ENCODE measurements at places on chromosomes 2 and 18.

DNA sequence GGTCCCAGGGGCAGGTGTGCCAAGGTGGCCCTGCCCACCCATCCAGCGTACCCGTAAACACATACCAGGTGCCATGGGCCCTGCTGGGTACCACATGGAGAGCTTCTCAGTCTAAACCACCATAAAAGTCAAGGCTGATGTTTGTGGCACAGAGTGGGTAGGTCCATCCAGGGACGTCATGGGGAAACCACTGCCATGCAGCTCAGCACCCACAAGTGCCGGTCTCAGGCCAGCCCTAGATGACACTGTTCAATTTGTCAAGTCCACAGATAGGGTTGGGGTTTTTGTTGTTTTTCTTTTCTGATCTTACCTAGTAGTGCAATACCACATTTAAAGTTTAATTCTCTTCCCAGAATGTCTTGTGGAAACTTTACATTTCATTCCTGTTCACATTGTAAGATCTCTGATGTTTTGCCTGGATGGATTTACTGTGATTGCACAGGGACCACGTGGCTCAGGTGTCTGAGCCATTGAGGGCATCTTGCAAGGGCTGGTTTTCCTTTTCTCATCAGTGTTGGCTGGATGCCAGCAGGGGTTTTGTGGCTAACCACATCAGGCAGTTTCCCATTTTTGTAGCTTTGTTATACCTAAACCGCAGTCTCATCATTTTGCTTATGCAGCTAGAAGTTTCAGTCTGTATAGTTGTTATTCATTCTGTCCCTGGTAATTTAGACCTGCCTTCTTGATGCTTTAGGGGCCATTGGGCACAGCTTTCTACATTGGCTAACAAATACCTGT, 64.7 kb downstream of the STK25 start:
- peak; percentile 26 for DNase-seq

GRCh38 chr2:143254110-143254509, 124.9 kb downstream of the ARHGAP15 start:
- no peak for DNase-seq

GRCh38 chr18:34632321-34632720, 77.8 kb upstream of the DTNA start:
- DNase-seq, result no peak

DNA sequence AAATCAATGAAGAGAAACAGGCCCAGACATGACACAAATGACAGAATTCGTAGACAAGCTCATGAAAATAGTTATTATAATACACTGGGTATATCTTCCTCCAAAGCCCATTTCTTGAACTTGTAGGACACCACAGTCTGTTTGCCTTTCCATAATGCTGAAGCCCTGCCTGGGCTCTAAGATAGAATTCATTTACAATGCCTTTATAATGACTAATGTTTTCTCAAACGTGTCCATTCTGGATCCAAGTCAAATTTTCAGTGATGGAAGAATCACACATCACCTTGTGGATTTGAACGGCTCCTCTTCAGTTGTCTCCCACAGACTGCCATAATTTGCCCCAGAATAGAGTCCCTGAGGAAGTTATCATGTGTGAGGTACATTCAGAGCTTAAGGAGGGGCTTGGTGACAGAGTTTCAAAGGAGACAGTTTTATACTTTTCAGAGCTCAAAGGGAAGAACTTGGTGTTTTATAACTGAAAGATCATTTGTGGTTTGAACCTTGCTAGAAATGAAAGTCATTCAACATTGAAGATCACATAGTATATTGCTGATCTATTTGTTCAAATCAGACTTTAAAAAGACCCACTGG, 38.2 kb downstream of the CASP8 start:
- DNase-seq, result no peak

DNA sequence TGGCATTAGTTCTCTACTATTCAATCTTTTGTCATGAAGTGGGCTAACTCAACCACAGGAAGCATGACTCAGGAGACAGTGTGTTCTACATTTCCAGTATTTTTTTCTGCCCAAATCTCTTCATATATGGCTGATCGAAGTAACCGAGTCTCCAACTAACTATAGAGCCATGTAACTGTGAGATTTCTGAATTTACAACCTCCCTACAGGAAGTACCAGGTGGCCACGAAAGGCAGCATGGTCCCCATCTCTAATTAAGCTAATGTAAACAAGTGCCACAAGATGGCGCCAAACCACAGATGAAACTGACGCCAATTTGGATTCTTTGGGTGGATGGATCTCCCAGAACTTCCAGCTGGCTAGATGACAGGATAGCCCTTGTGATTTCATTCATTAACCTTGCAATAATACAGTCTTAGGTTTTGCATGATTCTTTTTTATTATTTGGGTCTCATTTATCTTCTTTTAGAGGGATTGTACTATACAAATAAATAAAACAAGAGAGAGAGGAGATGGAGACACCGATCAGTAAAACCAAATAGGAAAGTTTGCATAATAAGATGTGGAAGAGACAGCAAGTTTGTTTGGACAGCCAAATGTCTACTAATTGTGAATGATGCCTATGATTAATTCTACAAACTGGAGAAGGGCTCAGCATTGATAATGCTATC, 18.3 kb upstream of the ARHGAP15 start:
- DNase-seq, result peak; percentile 51

- DNase-seq, result no peak
These were observed 24.2 kb downstream of the TMEM178A start for GRCh38 chr2:39689876-39690275.

GRCh38 chr18:77044866-77045664, 87.5 kb downstream of the MBP start:
- DNase-seq, result peak; percentile 60

- DNase-seq, result no peak
These were observed 5.1 kb upstream of the MARCO start for GRCh38 chr2:118936936-118937335.

DNA sequence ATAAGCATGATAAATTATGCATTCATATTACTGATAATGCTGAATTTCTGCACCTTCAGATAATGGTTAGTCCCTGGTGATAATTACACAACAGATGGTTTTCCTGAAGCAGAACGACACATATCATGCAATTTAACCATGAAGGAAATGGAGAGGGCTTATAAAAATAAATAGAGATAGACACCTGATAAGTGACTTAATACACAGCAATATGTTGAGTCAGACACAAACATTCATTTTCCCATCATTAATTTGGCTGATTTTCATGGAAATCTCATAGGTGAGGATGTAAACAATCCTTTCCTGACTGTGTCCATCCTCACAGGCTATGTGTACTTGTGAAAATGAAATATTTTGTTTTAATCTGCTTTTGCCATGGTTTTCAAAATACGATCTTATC, 36.9 kb upstream of the DSEL start:
- DNase-seq, result no peak

DNA sequence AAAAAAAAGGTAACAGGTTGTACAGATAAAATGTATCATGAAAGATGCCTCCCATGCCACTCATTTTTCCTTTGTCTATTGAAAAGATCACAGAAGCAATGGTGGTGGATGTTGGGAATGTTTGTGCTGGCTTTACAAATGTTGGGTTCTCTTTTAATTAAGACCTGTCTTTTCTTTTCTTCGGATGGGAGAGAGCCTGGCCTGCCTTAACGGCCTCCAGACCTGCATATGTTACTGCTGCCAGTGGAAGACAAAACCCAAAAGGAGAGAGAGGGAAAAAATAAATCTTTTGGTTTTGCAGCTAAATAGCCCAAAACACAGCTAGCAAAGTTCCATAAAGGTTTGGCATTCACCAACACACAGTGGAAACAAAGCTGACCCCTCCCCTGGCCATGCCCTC, 50.5 kb upstream of the FZD7 start:
- no peak for DNase-seq

DNA sequence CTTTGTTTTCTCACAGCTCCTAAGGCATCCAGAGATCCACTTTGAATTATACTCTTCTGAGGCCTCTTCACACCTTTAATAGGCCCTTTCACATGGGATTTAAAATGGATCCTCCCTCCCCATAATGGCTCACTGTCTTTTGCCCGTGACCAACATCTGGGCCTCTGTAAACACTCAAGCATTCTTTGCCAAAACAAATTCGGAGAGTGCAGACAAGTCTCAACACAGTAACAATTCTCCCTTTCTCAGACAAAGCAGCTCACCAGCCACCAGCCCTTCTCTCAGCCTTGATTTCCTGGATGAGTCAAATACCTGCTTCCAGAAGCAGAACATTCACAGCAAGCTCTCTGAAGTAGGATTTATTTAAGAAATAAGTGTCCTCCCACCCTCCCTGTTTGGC, 14.0 kb upstream of the IMP4 start:
- DNase-seq, result no peak

GRCh38 chr2:7449298-7449697, 532.1 kb downstream of the RNF144A start:
- no peak for DNase-seq

GRCh38 chr18:12092398-12093229, 1.0 kb upstream of the ANKRD62 start:
- DNase-seq, result no peak

DNA sequence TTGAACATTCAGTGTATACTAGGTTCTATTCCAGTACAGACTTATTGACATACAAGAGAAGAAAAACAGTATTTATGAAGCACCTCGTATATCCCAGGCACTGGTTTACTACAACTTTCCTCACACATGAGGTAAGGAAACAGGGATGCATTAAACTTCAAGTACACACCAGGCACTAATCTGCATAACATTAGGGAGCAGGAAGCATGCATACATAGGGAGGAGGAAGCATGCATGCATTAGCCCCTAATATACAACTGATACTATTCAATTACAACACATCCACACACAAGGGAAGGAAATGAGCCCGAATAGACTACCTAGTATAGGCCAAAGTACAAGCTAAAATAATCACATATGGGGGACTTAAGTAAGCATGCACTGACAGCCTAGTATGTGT, 525.3 kb downstream of the SUCLG1 start:
- DNase-seq, result no peak

GRCh38 chr18:47215554-47216138, 35.8 kb downstream of the SKOR2 start:
- DNase-seq, result peak; percentile 18

DNA sequence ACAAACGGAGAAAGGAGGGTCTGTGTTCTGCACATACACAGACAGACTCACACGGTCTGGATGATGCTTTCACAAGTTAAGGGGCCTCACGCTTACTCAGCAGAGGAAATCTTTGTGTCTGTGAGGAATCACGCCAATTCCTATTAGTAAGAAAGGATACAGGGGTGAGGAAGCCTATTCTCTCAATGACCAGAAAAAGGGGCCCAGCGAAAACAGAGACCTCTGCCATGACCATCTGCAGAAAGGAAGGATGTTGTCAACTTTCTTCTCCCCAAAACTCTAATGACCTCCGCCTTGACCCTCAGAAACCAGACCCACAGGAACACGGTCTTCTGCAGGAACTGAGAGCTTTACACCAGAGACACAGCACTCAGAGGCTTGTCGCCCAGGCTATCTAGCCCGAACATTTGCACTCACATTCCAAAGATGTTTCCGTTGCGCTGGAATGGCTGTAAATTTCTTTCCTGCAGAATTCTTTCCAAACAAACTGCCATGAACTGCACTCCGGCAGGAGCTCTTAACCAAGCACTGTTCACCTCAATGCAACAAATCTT, 186.3 kb downstream of the TCF4 start:
- DNase-seq, result no peak

DNA sequence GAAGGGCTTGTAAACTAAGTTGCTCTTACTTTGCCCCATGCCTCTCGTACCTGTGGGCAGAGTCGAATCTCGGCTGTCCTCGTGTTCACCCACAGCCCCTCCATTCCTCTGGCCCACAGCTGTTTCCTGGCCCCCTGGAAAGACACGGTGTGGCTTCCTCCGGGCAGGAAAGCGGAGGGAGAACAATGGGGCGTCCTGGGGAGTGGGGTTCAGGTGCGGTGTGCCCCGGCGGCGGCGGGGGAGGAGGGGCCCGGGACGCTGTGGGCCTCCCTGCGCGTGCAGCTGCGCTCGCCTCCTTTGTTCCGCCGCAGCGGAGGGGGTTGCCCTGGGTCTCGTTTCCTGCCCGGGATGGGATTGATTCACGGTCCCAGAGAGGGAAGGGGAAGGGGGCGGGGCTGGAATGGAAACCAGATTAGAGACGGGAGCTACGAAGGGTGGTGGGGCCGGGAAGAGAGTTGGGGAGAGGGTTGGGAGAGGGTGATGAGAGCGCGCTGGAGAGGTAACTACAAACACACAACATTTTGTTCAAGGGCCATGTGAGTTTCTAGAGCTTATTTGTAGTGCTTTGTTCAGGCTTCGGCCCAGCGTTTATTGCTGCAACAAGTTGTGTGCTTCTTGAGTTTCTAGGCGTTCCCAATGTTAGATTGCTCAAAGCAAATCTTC, 796 bp downstream of the MYO1B start:
- DNase-seq, result peak; percentile 41

DNA sequence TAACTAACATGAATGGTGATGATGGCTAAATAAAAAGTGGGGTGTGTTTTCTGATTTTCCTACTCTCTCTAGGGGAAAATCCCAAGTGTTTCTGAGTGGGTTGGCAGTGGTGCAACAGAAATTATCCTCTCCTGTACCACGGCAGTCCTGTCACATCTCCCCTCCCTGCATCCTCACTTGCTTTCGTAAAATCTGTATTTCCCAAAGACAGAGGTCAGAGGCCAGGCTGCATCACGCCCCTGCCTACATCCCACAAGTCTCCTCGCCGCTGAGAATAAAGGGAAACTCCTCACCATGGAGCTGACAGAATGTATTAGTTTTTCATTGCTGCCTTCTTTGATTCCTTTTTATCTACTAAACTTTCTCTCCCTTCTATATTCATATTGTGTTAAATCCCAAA, 13.1 kb downstream of the FBLN7 start:
- DNase-seq, result peak; percentile 59

GRCh38 chr2:85183076-85183475, 49.9 kb downstream of the TCF7L1 start:
- no peak for DNase-seq

DNA sequence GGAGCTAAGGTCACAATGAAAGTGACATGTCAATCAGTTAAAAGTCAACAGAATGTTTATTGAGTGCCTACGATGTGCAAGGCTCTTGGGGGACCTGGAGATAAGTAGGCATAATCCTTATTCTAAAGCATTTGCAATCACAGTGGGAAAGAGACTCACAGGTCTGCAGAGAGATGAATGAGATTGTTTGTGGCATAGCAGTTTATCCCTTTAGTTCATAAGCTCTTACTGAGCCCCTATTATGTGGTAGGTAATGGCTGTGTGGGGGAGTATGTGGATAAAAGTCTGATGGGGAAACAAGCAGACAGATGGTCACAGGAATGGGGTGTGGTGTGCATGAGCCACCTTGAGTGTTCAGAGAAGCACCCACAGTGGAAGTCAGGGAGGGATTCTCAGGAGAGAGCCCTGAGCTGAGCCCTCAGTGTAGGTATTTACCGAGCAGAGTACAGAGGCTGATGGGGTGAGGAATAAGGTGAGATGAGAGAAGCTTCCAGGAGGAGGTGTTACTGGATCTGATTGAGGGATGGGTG, 48.1 kb downstream of the EMILIN2 start:
- DNase-seq, result no peak

DNA sequence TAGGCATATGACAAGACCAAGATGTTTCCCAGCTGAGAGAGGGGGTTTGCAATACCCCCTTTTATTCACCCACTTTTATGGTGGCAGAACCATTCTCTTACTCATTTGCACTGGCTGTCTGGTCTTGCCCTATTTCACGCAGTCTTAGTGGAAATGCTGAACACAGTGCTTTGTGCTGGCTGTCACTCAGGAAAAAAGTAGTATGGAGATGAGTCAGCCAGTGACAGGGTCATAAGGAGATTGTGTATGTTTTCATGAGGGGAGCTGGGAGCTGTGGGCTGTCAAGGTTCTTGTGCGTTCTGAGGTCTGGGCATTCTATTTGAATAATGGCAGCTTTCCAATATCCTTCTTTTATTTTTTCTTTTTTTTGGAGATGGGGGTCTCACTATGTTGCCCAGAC, 10.9 kb upstream of the CNRIP1 start:
- DNase-seq, result no peak
